ENCODE measurements at places on chromosomes 4 and X. TPM values are rescaled to one million over a fixed set of nuclear protein-coding genes. Genes with fewer than 3 reads are reported as not detected.

UTP3 gene
- total RNA-seq = 34.0 TPM

ASB9 gene
- total RNA-seq = 21.0 TPM

XAGE2 gene
- not detected for total RNA-seq

PDZD4 gene
- total RNA-seq = 3.7 TPM

ITGB1BP2 gene
- 1.1 TPM for total RNA-seq

UGT2B11 gene
- not detected for total RNA-seq

CT55 gene
- total RNA-seq = not detected

GABRQ gene
- total RNA-seq = 0.17 TPM

SPANXD gene
- total RNA-seq = not detected

RAB9B gene
- total RNA-seq = not detected

ATP7A gene
- 2.8 TPM for total RNA-seq

CYTL1 gene
- total RNA-seq = not detected

All from A549 treated with Mapracorat at 1 μM for 4 hours (cell line).